ENCODE measurements at places on chromosomes 13 and 19.

DNA sequence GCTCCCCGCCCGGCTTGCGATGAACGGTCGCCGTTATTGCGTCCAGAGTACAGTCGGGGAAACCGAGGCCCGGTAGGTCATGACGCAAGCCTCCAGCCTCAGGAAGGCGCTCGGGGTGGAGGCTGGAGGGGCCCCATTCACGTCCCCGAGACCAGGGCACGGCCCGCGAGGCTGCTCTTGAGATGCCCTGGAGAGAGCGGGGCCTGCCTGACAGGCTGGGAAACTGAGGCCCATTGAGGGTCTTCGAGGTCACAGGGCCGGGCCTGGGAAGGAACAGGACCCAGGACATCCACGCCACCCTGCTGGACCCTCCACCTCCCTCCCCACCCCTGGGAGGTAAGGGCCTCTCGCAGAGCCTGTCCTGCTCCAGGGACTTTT lies 367 bp downstream of the NDUFS7 start:
- DNase-seq: no peak

DNA sequence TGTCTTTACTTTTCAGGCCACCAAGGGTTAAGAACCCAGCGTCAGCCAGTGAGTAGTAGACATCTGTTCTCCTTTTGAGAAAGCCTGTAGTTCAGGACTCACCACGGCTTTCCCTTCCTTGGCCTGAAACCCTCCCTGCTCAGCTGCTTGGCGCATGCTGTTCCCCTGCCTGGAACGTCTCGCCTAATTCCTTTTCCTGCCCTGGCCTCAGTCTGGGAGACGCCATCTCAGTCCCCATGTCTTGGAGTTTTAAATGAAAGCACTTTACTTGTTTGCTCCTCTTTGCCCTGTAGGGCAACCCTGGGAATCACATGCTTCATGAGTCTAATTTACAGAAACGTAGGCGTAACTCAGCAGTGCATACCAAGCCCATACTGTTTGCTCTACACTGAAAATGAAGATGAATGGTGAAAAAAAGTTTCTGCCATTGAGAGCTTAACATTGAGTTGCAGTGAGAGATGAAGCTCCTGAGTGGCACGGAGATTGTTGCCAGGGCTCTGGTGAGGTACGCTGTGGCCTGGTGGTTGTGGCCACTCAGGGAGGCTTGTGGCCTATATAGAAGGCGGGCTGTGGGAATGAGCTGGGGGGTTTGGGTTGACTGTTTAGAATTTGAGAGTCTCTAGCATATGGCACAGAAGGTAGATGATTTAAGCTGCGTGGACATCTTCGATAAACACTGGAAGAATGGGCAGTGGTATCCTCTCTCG lies 52.8 kb downstream of the GATAD2A start:
- DNase-seq: no peak

- peak; percentile 49 for DNase-seq
These were observed 12.7 kb upstream of the ZNF43 start for GRCh38 chr19:21848706-21849105.

DNA sequence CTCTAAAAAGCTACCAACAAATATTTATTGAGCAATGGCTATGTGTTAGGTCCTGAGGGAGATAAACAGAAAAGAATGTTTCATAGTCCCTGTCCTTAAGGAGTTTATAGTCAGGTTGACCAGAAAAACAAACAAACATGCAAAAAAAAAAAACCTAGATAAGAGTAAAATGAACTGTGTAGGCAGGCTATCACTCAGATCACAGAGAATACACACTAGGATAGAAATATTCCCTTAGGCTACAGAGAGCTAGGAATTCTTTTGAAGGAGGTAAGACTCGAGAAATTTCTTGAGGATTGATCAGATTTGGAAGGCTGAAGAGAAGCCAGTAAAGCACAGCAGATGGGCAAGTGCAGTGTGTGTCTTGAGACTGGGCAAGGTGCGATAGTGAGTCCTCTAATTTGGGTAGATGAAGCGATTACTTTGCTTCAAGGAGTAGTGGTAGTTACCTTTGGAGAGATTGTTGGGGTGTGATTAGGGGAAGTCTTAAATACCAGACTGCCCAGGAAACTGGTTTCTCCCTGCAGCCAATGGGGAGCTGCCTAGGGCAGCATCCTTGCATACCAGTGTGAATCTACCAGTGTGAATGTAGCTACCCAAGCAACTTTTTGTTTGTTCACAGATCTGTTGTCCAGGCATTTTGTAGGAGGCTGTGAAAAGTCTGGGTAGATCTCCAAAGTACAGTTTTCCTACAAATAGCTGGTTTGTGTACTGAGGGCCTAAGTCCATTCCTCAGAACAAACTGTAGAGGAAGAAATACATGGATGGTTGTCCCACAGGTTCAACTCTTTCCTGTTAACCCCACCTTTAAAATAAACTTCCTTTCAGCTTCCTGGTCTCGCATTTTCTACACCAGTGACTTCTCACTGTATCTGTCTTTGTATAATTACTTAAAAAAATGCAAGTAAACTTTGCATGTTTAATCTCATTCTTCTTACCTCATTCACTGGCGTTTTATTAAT lies 314.1 kb downstream of the KLF5 start:
- no peak for DNase-seq

GRCh38 chr19:2578391-2578890 lies 102.5 kb downstream of the GADD45B start:
- DNase-seq: peak; percentile 39

DNA sequence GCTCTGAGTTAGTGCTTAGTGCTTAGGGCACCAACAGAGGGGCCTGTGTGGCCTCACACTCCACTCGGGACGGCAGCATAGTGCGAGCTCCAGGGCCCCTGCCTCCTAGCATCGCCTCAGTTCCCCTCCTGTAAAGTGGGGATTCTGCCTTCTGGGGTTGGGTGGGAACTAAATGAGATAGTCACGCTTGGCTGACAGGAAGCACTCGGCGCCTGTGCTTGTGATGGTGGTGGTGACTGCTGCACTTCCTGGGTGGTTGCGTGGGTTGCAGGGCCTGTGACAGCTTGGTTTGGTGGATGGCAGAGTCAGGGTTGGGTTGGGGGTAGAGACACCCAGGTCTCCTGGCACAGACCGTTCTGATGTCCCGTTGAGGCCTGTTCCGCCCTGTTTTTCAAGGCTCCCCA lies 7.7 kb downstream of the PLEKHF1 start:
- DNase-seq: no peak

- peak; percentile 4 for DNase-seq
These were observed 246.1 kb downstream of the DCT start for GRCh38 chr13:94233401-94233800.

GRCh38 chr19:33957804-33958203 lies 161.1 kb downstream of the KCTD15 start:
- no peak for DNase-seq

DNA sequence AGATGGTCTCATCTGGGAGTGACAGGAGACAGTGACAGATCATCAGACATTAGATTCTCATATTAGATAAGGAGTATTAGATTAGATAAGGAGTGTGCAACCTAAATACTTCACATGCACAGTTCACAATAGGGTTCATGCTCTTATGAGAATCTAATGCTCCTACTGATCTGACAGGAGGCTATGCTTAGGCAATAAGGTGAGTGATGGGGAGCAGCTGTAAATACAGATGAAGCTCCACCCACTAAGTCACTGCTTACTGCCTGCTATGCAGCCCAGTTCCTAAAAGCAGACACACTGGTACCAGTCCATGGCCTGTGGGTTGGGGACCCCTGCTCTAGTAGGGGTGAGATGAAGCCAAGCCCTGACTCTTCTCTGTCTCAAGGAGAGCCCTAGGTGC lies 10.0 kb upstream of the IGFL3 start:
- DNase-seq: no peak

GRCh38 chr13:95337597-95337996 lies 36.3 kb upstream of the ABCC4 start:
- DNase-seq: no peak

DNA sequence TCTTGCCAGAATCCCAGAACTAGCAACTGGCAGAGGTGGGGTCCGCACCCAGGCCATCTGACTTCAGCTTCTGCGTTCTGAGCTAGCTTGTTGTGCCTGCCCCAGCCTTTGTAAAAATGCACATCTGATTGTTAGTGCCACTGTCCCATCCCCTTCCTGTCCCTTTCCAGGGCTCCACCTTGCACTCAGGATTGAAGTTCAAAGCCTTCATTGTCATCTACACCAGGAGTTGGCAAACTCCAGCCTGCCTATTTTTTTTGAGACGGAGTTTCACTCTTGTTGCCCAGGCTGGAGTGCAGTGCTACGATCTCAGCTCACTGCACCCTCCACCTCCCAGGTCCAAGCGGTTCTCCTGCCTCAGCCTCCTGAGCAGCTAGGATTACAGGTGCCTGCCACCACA lies 2.9 kb downstream of the THOP1 start:
- no peak for DNase-seq

- peak; percentile 91 for DNase-seq
These were observed 21.3 kb downstream of the HCN2 start for GRCh38 chr19:610801-611480.

- DNase-seq: no peak
These were observed 68.7 kb upstream of the FRY start for GRCh38 chr13:31962731-31963370.

DNA sequence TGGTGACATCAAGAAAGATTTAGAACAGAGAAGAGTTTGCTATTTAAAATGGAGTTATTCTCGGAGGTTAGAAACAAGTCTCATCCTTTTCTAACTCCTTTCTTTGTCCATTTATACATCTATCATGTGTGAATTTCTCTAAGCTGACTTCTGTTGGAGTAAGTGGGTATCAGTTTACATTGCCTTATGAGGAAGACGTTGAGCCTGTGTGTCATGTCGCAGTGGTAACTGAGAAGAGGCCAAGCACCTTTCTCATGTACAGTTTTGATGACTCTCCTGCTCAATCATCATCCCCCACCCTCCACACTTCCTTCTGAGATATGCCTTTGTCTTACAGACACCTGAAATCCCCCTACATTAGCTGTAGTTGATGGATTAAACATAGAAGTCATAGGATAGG lies 624.8 kb downstream of the LIG4 start:
- DNase-seq: no peak

DNA sequence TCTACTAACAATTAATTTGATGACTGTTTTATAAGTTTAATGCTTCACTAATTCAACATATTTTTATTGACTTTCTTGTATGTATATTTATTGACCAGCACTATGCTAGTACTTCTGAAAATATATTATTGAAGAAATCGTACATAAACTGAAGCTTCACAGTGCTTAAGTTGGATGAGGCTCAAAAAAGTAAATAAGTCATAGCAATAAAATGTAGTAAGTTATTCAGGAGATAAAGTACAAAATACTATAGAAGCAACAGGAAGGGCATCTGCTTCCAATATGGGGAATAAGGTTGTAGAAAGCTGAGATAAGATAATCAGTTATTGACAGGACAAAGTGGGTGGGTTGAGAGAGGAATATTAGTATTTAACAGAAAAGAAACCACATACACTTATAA lies 944.9 kb upstream of the MIR17HG start:
- no peak for DNase-seq

DNA sequence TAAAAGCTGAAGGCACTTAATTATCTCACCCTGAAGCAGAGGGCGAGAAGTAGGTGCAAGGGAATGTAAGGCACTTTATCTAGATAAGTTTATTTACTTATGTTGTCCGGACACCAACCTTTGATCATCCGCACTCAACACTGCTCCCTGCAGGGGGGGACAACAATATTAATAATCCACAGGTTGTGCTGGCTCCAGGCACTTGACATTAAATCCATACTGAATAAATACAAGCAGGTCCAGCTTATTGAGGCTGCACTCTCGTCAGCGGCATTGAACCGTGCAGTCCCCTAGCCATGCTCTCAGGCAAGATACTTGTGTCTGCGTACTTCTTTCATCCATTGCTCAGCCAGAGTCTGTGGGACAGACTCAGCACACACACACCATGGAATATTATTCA lies 374.5 kb upstream of the NBEA start:
- no peak for DNase-seq

DNA sequence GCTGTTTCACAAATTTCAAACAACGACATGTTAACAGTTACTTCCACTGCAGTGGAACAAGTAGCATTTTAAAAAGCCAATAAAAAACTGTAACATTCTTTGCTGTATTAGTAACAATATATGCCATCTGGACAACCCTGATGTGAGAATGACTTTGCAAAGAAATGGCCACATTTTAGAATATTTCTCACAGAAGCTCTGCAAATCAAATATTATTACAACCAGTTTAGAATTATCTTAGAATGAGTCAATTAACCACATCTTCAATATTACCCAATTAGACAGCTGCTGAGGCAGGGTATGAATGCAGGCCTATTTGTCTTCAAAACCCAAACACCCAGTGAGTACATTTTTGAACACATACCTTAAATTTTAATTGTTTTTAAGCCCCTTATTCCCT lies 3.2 kb downstream of the ZNF699 start:
- no peak for DNase-seq

GRCh38 chr13:52903320-52903719 lies 54.9 kb upstream of the PCDH8 start:
- no peak for DNase-seq

DNA sequence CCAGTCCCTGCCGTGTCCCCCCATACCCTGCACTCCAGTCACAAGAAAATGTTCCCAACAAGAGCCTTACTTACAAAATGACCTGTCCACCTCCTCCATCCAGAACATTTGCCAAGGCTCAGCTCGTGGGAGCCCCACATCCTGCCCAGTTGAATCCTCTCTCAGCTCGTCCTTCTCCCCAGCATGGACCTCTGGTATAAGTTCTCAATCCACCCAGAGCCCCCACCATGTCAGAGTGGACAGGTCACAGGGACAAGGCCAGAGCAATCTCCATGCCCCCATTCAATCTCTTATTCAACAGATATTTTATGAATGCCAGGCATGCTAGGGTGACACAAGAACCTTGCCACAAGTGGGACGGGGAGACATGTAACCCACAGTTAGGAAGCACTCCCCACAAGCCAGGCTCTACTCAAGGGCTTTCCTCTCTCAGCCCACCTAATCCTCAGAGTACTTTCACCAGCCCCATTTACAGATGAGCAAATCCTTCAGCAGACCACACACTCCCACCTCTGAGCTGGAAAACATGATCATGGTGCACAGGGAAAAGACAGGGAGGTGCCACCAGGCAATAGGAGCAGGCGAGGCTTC lies 15.1 kb downstream of the DEDD2 start:
- DNase-seq: no peak

DNA sequence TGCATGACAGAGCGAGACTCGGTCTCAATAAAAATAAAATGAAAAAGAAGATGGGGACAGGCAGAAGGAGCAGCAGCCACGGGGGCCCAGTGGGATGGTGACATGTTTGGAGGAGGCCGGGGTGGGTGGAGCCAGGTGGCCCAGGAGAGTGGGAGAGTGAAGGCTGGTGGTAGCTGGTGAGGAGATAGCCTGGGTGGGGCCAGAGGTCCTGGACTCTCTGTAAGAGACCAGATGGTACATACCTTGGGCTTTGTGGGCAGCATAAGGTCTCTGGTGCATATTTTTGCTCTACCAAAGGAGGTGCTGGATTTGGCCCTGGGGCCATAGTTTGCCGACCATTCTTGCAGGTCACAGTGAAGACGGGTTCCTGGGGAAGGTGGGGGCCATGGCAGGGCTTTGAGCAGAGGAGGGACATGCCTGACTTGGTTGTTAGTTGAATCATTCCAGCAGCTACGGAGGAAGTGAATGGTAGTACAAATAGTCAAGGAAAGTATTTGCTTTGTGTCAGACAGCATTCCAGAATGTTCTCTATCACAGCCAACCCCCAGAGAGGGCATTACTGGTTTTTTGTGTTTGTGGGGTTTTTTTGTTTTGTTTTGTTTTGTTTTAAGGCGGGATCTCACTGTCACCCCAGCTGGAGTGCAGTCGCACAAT lies 69.1 kb downstream of the ARHGEF18 start:
- DNase-seq: no peak

- DNase-seq: peak; percentile 58
These were observed 822 bp upstream of the ZNF274 start for GRCh38 chr19:58181902-58182576.

- DNase-seq: no peak
These were observed 14.8 kb downstream of the ACSBG2 start for GRCh38 chr19:6150289-6150688.

GRCh38 chr13:74444864-74445479 lies 310.8 kb upstream of the KLF12 start:
- DNase-seq: no peak
